ENCODE measurements at places on chromosomes 11 and 22.

DNA sequence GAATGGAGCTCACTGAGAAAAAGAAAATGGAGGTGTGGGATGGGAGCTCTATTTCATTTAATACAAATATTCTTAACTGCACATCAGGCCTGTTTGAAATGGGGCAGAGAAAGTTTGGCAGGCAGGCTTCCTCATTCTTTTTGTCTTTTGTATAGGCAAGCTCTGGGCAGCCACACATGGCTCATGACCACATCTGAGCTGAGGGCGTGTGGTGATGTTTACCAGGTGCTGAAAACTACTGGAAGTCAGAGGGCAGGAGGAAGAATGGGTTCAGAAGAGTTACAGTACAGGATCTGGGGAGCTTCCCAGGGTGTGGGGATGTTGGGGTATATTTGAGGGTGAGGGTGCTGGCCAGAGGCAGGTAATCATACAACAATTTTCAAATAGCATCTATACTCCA is 66.3 kb upstream of the NAV2 start:
- no peak for DNase-seq

DNA sequence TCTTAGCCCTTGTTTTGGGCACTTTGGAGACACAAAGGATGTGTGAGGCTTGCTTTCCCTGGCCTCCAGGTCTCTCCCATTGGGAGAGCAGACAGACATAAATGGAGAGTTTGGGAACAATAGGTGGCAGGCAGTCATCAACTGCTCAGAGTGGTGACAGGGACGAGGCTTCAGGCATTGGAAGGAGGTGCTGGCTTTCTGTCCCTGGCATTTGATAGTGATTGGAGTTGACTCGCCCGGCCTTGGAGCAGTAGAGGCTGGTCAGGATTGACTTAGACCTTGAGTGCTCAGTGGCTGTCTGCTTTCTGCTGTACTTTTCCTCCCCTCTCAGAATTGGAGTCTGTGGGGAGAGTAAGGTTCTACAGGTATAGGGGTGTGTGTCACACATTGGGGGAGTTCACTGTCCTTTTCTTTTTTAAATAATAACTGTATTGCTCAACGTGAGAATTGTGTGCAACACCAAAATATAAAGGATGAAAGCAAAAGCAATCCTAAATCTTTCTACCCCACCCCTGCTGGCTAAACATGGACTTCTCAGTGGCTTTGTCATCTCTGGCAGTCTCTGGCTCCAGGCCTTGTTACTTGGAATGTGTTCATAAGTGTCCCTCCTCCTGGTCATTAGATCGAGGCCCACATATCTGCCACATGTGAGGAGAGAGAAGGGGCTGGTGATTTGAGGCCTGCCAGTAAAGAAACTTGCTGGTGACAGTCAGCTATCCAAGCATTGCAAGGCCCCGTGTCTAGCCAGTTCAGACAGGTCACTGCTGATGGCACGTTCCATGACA is 21.1 kb downstream of the SHISA8 start:
- DNase-seq = no peak

DNA sequence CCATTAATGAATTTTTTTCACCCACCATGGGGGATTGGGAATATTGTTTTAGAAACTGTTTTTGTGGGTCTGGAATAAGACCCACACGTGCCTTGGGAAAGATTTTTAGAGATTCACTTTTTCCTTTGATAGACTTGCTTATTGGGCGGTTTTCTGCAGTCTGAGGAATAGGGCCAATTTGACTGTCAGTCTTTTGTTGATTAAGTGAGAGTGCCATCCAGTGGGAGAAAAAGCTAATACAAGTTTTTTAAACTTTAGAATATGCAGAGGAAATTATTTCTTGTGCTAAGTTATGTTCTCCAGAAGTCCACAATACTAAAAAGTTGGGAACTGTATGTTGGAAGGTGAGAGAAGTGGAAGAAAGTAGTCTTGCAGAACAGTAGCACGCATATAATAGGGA is 56.1 kb downstream of the PRMT3 start:
- DNase-seq = no peak

GRCh38 chr11:12330485-12331231 is 46.7 kb upstream of the PARVA start:
- no peak for DNase-seq

DNA sequence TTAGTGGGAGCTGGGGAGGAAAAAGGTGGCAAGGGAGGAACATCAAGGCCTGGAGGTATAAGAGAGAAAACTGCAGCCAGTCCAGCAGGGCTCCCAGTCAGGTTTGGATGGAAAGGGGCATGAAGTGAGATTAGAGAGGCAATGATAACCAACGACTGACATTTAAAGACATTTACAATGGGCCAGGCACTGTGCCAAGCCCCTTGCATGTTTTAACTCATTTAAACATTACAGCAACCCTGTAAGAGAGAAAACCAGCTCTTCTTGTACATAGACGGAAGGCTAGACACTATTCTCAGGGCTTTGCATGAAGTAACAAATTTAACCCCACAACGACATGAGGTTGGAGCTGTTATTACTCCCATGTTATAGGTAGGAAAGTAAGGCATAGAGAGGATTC is 32.1 kb upstream of the PAK1 start:
- DNase-seq = no peak

DNA sequence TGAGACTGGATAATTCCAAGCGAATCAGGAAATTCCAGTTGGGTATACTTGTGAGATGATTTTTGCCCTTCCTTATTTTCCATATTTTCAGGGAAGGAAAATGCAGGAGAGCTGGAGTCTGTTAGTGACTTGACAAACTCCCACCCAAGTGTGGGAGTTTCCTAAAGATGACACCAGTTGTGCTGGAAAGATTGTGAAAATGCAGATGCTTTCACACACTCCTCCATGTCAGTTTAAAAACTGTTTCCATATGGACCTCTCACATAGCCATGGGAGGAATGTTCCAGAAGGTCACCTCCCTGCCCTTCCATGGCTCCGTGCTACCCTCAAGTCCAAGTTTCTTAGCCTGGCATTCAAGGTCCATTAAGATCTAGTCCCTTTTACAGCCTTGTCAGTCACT is 350.7 kb upstream of the NARS2 start:
- DNase-seq = no peak

- DNase-seq = no peak
These were observed 43.1 kb downstream of the SVIP start for GRCh38 chr11:22786475-22786874.

GRCh38 chr11:46170797-46171196 is 49.5 kb upstream of the PHF21A start:
- no peak for DNase-seq

DNA sequence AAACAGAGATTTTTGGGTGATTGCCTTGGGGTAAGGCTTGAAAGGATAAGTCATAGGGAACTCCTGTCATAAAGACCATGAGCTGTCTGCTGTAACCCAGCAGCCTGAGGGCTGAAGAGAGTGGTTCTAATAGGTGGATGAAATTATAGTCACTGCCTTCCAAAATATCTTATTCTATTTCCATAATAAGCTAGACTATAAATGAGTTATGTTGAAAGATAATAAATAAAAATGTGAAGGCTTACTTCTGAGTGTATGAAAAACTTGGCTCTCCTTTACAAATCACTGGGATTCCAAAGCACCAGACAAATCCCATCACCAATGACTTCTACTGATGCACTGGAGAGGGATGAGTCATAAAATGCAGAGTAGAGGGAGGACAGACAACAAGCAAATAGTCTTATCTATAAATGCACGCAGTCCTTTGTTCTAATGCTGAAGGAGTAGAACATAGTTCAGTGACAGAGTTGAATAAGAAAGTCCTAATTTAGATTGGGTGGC is 775.0 kb upstream of the LRRC4C start:
- no peak for DNase-seq

DNA sequence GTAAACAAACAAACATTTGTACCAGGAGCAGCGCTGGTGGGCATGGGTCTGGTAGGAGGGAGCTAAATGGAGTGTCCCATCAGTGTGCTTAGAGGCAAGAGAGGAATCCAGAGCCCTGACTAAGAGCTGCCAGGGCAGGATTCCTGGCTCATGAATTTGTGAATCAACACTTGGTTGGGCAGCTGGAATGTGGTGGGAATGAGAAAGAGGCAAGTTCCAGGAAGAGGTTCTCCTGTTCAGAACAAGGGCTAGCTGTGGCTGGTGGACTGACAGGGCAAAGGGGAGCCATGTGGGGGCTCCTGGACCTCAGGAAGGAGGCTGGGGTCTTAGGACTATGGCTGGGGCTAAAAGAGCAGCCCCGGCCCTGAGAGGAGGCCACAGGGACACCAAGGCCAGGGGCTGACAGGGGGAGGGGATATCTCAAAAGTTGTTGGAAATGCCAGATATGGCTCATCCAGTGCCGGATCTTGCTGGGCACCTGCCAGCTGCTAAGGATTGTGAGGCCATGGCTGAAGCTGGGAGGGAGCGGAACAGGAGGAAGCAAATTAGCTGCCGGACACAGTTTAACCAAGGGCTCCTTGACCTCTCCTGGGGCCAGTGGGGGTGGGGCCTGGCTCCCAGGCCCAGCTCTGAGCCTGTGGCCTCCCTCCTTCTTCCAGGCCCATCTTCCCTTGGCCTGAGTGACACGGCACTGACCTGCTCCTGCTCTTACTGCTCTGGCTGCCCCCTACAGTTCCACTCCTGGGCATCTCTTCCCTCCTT is 14.6 kb upstream of the P2RY6 start:
- DNase-seq = no peak

Measured in muscle of back (tissue), 13 donors.